Cardiac septum (tissue), 1 donor: ENCODE measurements at places on chromosomes 2 and 18. TPM values are rescaled to one million over a fixed set of nuclear protein-coding genes. Genes with fewer than 3 reads are reported as not detected.

ADNP2 gene
- total RNA-seq, result 11.8 TPM

GRP gene
- not detected for total RNA-seq

SOCS6 gene
- total RNA-seq, result 22.8 TPM

CENPA gene
- not detected for total RNA-seq

COLEC11 gene
- total RNA-seq, result 3.1 TPM

ABCA12 gene
- not detected for total RNA-seq

SCLY gene
- total RNA-seq, result 8.8 TPM

MSTN gene
- 1.1 TPM for total RNA-seq

TCF23 gene
- total RNA-seq, result not detected

RGPD8 gene
- 10.6 TPM for total RNA-seq

CHRNG gene
- not detected for total RNA-seq

PKDCC gene
- total RNA-seq, result 74.7 TPM

C2orf66 gene
- total RNA-seq, result not detected

MOGAT1 gene
- 0.24 TPM for total RNA-seq

ASPRV1 gene
- total RNA-seq, result 0.81 TPM

TCF4 gene
- 69.9 TPM for total RNA-seq

PMAIP1 gene
- total RNA-seq, result 0.35 TPM

TLX2 gene
- not detected for total RNA-seq

PPP1R1C gene
- total RNA-seq, result 29.6 TPM

FAM124B gene
- 1.9 TPM for total RNA-seq

HOXD8 gene
- total RNA-seq, result 1.1 TPM

INHA gene
- 0.59 TPM for total RNA-seq

DNA sequence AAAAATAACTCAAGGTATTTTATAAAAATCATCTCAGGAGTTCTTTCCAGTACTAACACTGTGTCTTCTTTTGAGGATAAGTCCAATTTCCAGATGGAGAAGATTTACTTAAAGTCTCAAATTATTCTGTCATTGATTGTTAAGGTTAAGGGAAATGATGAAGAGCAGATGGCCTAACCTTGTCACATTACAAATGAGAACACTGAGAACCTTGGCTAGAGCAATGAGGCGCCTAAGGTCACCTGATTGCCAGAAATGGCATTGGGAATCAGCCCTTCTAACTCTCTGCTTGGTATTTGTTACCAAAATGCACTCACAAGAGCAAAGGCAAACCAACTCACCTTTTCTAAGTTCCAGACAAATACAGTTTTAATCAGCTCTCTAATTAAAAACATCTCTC lies 835.1 kb downstream of the RNF144A start:
- DNase-seq, result no peak

DNA sequence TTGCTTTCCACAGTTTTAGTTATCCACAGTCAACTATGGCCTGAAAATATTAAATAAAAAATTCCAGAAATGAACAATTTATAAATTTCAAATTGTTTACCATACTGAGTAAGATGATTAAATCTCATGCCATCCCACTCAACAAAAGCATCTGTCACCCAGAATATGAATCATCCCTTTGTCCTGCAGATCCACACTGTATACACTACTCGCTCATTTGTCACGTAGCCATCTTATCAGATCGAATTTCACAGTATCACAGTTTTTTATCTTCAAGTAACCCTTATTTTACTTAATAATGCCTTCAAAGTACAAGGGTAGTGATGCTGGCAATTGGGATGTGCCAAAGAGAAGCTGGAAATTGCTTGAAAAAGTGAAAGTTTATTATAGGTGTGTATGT lies 291.8 kb upstream of the LRATD1 start:
- DNase-seq, result no peak

- no peak for DNase-seq
These were observed 109.4 kb downstream of the LYPD1 start for GRCh38 chr2:132560562-132560961.

- DNase-seq, result no peak
These were observed 22.7 kb downstream of the MTHFD2 start for GRCh38 chr2:74221091-74221490.

- no peak for DNase-seq
These were observed 51.5 kb upstream of the MGAT5 start for GRCh38 chr2:134202371-134202770.

DNA sequence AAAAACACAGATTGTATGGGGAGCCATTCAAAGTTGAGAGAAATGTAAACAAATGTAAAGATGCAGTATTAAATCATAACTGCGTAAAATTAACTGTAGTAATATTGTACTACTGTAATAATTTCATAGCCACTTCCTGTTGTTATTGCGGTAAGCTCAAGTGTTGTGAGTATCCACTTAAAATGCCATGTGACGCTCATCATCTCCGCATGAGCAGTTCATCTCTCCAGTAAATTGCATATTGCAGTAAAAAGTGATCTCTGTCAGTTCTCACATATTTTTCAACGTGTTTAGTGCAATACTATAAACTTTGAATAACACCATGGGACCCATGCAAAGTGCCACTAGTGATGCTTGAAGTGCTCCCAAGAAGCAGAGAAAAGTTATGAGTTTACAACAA lies 41.8 kb upstream of the SP3 start:
- DNase-seq, result no peak

GRCh38 chr18:60003610-60004185 lies 103.9 kb downstream of the PMAIP1 start:
- no peak for DNase-seq

- no peak for DNase-seq
These were observed 93.6 kb upstream of the TWIST2 start for GRCh38 chr2:238754259-238754658.

GRCh38 chr2:161306919-161307318 lies 1.3 kb upstream of the PSMD14 start:
- no peak for DNase-seq

- no peak for DNase-seq
These were observed 35.5 kb upstream of the BMP10 start for GRCh38 chr2:68906716-68907115.

DNA sequence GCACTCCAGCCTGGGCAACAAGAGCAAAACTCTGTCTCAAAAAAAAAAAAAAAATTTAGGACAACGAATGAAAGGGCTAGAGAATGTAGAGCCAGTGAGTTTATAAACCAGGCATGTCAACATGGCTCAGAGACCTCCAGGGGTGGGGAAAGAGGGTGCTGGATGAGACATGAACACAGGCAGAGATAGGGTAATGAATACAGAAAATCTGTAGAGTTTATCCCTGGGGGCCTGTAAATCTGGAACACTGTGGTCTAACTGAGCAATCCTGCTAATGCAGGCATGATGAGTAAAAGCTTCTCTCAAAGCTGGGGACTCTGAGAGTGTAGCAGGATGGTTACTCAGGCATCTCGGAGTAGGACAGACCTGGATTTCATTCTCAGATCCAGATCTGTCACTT lies 59.2 kb upstream of the IGFBP2 start:
- no peak for DNase-seq

- DNase-seq, result no peak
These were observed 92.5 kb upstream of the RBBP8 start for GRCh38 chr18:22840606-22841144.

DNA sequence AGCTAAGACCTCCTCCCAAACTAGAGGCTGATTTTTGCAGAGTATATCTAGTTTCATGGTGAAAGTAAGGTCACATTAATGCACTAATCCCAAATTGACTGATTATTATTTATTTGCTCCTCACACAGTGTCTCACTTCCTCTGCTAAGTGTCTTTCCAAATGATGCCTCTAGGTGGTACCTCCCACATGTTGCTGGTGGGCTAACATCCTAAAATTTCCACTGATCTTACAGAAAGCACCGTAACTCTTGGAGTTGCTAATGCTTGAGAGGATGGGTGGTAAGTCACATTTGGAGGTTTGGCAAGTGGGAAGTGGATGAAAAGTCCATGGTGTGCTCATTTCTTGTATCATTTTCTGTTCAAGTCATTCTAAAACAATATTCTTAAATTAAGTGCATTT lies 428.7 kb upstream of the GYPC start:
- DNase-seq, result no peak

GRCh38 chr2:207226243-207226642 lies 60.5 kb upstream of the KLF7 start:
- DNase-seq, result no peak

DNA sequence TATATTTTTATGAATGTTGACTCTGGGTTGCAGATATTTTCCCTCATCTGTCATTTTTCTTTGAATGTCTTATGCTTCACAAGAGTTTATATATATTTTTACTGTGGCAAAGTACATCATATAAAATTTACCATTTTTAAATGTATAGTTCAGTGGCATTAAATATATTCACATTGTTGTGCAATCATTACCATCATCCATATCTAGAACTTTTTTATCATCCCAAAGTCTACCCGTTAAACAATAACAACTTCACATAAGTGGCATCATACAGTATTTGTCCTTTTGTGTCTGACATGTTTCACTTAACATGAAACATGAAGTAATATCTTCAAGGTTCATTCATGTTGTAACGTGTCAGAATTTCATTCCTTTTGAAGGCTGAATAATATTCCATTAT lies 24.5 kb downstream of the RAB3GAP1 start:
- no peak for DNase-seq

DNA sequence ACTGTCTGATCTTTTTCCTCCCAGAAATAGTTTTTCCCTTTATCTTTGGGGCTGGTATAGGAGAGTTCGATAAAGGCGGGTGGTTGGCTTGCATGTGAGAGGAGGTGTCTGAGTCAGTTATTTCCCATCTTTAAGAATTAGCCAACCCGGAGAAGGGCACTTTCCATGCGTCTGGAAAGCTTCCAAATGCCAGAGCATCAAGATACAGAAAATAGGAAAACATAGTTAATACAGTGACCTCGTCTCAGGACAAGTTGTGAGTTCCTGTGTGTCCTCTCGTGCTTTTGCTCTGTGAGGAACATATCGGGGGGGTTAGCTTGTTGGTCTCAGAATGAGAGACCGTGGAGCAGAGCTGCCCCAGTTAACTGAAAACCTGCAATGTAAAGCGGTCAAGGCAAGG lies 18.7 kb upstream of the PUM2 start:
- DNase-seq, result no peak

GRCh38 chr18:65477455-65477854 lies 273.4 kb upstream of the CDH7 start:
- DNase-seq, result no peak

GRCh38 chr2:29697715-29698114 lies 223.7 kb downstream of the ALK start:
- no peak for DNase-seq

DNA sequence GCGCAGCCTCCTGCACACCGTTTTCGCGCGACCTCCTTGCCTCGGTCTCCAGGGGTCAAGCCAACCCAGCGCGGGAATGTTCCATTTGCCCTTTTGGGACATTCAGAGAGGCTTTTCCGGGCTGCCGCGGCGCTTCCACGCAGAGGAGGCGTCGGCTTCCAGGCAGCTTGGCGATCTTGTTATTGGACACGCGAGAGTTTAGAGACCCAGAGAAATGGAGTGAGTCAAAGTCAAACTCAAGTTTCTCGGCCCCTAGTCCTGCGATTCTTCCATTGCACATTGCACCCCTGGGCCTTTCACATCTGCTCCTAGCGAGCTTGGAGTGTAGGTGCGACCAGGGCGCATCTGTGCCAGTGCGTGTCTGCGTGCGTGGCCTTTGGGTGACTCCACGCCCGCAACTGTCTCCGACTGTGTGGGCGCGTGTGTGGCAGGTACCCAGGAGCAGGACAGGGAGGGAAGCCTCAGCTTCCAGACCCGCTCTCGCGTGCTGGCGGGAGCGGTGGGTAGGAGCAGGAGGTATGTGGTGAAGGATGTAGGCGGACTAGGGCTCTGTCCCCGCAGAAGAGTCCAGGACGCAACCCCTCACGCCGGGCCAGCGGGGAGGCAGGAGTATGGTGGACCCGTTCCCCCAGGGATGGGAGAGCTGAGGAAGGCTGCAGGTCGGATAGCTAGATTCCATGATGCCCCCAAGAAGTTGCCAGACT lies 13.5 kb downstream of the SIX3 start:
- no peak for DNase-seq

- DNase-seq, result no peak
These were observed 147.9 kb upstream of the CAVIN2 start for GRCh38 chr2:191994749-191995148.

DNA sequence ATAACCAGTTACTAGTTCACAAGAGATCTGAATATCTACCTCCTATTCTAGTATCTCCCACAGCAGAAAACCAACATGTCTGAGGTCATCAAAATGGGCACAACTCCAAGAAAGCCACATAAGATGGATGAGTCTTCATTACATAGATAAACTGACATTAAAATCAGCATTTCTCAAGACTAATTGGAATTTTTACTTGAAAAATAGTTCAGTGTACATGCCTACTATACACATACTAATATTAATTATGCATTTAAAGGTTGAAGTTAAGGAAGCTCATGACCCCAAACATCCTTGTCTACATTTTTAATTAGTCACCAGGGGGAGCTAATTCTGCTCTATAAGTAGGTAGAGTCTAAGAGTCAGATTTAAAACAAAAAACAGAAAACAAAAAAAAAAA lies 41.9 kb downstream of the ZNF521 start:
- DNase-seq, result no peak

- DNase-seq, result no peak
These were observed 87.9 kb upstream of the ATG16L1 start for GRCh38 chr2:233163486-233164103.

- no peak for DNase-seq
These were observed 458.8 kb downstream of the PIK3C3 start for GRCh38 chr18:42413870-42414269.

DNA sequence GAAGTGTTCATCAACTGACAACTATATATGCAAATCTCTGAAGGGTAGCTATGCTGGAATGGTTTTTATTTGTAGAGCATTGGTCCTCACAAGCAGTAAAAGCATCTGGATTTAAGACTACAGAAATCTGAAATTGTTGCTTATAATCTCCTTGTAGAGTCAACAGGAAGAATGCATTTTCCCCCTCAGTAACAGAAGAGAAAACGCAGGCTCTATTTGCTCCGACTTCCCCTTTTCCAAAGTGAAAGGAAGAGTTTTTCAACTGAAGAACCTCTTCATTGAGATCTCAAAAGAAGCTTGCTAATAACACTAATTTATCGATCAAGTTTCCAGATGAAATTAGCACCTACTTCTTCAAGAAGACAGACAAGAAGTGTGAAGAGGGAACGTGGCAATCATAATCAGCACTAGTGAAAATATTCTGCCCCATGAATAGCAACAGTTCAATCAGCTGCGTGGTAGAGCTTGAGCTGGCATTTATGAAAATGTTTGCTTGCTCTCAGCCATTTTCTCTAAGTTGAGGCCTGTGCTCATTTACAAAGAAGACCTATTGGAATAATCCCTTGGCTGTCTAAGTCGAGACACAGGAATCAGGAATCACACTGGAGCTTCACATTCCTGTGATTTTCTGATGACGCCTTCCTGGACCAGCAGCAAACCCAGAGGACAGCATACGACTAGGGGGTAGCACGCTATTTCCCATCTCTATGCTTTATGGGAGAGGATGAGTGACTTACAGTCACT lies 43.7 kb downstream of the TGIF1 start:
- DNase-seq, result no peak

GRCh38 chr2:74039611-74040010 lies 54.9 kb downstream of the TET3 start:
- DNase-seq, result no peak

- no peak for DNase-seq
These were observed 476.4 kb upstream of the SPHKAP start for GRCh38 chr2:228657807-228658402.

- DNase-seq, result no peak
These were observed 211.4 kb downstream of the TTC32 start for GRCh38 chr2:19690429-19690828.

- no peak for DNase-seq
These were observed 31.1 kb downstream of the KIF5C start for GRCh38 chr2:148906124-148906523.

GRCh38 chr18:49931760-49932159 lies 118.4 kb upstream of the ACAA2 start:
- DNase-seq, result no peak

- DNase-seq, result no peak
These were observed 36.6 kb upstream of the TANK start for GRCh38 chr2:161123531-161124030.

GRCh38 chr2:31382452-31383120 lies 32.0 kb downstream of the XDH start:
- DNase-seq, result no peak
